ENCODE measurements at places on chromosomes 4 and X.
A peak's percentile ranks its signal among the peaks of the same experiment; 100 is the strongest.

- DNase-seq = no peak
These were observed 279.7 kb downstream of the CAMK2D start for GRCh38 chr4:113481820-113482219.

GRCh38 chr4:163665521-163666331, 171.2 kb downstream of the TMA16 start:
- no peak for DNase-seq

DNA sequence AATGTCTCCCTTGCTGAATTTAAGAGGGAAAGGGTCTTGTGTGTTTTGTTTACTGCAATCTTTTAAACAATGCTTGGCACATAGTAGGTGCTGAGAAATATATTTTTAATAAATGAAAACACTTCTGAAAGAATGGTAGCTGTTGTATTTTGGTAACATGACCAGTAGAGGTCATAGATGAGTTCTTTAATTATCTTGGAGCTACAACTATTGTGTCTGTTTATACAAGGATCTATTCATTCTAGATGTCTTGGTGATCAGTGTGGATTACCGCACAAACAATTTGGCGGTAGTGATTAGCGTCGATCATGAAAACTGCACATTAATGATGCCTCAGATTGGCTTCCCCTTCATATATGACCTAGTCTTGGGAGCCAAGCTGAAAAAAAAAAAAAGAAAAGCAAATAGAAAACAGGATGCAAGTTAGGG, 21.4 kb upstream of the SCRG1 start:
- peak; percentile 28 for DNase-seq

GRCh38 chrX:15399962-15400391, 15.8 kb upstream of the VEGFD start:
- DNase-seq = no peak

DNA sequence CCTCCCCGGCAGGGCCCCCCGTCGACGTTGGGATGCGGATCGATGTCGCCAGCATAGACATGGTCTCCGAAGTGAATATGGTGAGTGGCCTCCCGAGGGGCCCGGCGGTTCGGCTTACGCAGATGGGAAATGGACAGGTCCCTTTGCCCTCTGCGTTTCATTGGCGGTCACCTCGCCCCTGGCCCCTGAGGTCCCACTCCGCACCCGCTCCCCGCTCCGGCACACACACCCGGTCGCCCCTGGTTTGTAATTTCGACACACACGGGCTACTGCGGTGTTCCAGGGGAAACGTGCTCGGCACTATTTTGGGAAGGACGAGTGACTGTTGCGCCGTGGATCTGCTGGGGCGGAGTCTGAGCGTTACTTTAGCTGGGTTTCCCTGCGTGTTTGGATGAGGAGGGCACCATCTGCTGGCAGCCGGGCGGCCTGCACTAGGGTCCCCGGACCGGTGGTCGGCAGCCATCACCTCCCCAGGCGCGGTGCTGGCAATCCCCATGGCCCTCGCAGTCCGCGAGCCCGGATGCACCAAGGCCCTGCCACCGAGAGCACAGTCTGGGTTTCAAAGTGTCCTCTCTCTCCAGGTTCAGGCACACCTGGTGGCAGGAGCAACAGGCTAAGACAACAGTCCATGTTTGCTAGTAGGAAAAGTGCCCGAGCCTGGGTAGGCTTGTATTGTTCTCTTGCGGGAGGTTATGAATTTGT, 1.2 kb downstream of the GABRB1 start:
- DNase-seq = peak; percentile 65

DNA sequence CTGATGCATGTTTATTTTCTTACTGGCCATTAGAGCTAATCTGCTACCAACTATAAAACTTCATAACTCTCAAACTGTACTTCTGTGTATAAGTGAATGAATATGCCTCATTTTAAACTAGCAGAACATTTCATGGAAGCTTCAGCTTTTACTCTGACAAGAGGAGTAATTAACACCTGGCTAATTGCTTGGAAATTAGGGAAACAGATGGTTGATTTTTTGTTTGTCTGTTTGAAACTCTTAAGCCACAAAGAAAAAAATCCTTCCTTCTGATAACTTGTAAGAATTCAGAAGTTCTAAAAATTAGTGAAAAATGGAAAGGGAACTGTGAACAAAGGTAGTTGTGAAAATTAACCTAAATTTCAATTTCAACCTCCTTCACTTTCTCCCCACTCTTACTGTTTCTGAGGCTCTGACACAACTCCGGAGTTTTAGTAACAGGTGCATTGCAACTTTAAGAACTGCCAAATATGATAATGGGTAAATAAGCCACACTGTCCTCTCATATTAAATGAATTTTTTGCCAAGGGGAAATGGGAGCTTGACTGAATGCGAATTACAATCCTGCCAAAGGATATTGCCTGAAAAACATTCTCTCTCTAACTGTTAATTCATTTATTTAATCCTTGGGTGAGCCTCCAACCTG, 1.0 kb downstream of the EGF start:
- DNase-seq = no peak

DNA sequence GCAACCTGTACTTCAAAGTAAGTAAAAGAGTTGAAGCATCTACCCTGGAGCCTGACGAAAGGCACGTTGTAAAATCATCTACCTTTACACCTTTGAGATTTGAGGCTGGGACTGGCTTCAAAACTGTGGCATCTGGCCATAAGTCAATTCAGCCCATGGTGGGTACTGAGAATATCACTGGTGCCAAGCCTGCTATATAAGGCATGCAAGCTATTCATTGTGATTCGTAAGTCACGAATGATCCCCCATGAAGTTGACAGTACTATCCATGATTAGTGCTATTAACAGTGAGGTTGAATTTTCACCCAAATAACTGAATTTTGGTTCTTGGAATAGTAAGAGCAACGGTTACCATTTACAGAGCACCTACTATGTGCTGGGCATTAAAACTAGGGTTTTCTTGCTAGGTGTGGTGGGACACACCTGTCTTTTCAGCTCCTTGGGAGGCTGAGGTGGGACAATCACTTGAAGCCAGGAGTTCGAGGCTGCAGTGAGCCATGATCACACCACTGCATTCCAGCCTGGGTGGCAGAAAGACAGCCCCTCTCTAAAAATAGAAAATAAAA, 39.8 kb downstream of the IRF2 start:
- DNase-seq = no peak

- peak; percentile 44 for DNase-seq
These were observed 21.9 kb downstream of the ATP2B3 start for GRCh38 chrX:153539171-153539978.

- no peak for DNase-seq
These were observed 830.9 kb downstream of the TECRL start for GRCh38 chr4:63578383-63578782.

DNA sequence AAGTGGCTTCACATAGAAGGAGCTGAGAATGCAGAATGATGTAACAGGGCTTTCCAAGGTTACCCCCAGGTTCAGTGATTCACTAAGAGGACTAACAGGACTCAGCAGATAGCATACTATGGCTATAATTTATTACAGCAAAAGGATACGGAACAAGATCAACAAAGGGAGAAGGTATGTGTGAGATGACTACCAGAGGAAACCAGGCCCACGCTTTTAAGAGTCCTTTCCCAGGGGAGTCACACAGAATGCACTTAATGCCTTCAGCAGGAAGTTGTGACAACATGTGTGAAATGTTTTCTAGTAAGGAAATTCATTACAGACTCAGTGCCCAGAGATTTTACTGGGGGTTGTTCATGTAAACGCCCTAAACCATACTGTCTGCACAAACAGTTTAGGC, 373.6 kb upstream of the MAGEB2 start:
- DNase-seq = peak; percentile 42

GRCh38 chrX:149522916-149523315, 17.8 kb upstream of the IDS start:
- no peak for DNase-seq

Data from IMR-90 (cell line).